ENCODE measurements at places on chromosomes 6 and 20. TPM values are rescaled to one million over a fixed set of nuclear protein-coding genes. Genes with fewer than 3 reads are reported as not detected.

TRIM38 gene
- total RNA-seq = 34.4 TPM

RAMACL gene
- total RNA-seq = 6.9 TPM

PRIM2 gene
- total RNA-seq = 17.4 TPM

EEF1E1 gene
- 12.2 TPM for total RNA-seq

RAB44 gene
- 1.3 TPM for total RNA-seq

DLK2 gene
- total RNA-seq = 0.46 TPM

RHAG gene
- 4.9 TPM for total RNA-seq

SLC24A3 gene
- 1.5 TPM for total RNA-seq

HSPA1B gene
- 48.3 TPM for total RNA-seq

TREML2 gene
- 28.8 TPM for total RNA-seq

VIP gene
- 1.7 TPM for total RNA-seq

RGS17 gene
- not detected for total RNA-seq

VNN1 gene
- 3.1 TPM for total RNA-seq

SIRPD gene
- total RNA-seq = 5.0 TPM

NELFE gene
- total RNA-seq = 41.0 TPM

ZSCAN16 gene
- 6.4 TPM for total RNA-seq

SUN5 gene
- not detected for total RNA-seq

HEY2 gene
- 3.1 TPM for total RNA-seq

ADTRP gene
- total RNA-seq = 1.9 TPM

MYT1 gene
- 1.1 TPM for total RNA-seq

SNHG17 gene
- total RNA-seq = 31.7 TPM

NOTCH4 gene
- total RNA-seq = 18.1 TPM

TUBB2B gene
- total RNA-seq = 0.43 TPM

DLL1 gene
- total RNA-seq = 106 TPM

ZNF318 gene
- total RNA-seq = 28.9 TPM

IRF4 gene
- total RNA-seq = 91.3 TPM

MCHR2 gene
- total RNA-seq = not detected

Data from spleen (tissue), 13 donors.